NCI-H2029 (cell line): ENCODE measurements at places on chromosomes 1 and 21.

- no peak for DNase-seq
Measured at GRCh38 chr21:25092441-25093011, 514.8 kb downstream of the MRPL39 start.

GRCh38 chr1:102879439-102879993 is 228.8 kb downstream of the COL11A1 start:
- DNase-seq, result no peak

GRCh38 chr1:231660198-231660597 is 33.6 kb downstream of the DISC1 start:
- no peak for DNase-seq

DNA sequence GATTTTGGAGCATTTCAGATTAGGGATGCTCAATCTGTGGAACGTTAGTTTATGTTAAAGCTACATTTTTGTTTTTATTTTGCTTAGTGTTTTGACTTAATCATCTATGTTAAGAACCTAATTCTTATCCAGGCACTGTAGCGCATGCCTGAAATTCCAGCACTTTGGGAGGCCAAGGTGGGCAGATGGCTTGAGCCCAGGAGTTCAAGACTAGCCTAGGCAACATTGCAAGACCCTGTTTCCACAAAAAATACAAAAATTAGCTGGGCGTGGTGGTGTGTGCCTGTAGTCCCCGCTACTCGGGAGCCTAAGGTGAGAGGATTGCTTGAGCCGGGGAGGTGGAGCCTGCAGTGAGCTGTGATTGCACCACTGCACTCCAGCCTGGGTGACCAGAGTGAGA is 23.4 kb downstream of the FNBP1L start:
- no peak for DNase-seq

- DNase-seq, result no peak
Measured at GRCh38 chr1:7993593-7994479, 32.3 kb downstream of the ERRFI1 start.

- DNase-seq, result no peak
Measured at GRCh38 chr21:34276711-34277425, 86.9 kb upstream of the KCNE2 start.

DNA sequence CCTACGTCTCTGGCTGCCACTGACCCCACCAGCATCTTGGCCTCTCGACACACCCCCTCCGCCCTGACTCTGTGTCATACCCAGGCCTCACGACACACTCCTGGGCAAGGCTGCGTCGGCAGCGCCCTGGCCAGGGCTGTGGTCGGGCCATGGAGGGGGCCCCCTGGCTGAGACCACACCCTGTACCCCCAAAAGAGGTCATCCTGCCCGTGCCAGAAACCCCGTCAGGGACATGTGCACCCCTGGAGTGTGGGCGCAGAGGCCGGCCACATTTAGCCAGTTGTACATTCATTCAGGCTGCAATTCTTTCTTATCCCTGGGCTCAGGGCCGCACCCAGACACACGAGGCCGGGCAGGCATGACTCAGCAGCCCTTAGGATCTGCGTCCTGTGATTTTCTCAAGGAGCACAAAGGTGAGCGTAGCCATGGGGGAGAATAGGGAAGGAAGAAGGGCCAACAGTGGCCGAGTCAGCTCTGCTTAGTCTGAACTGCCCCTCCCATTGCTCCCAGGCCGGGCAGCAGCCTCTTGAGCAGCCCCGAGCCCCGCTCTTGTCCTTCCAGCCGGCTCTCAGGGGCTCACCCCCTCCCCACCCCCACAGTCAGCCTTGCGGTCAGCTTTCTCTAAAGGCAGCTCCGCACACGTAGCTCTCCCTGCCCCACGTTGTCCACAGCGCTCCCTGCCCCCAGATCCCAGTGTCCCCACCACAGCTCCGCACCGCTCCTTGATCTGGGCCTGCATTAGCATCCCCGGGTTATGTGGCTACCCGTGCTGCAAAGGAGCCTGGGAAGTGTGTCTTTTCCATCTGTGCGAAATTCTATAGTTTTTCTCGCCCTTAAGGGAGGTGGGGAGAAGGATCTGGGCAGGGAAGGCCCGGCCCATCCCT is 7.9 kb downstream of the CSTB start:
- no peak for DNase-seq

GRCh38 chr1:14345946-14346550 is 252.4 kb upstream of the KAZN start:
- DNase-seq, result no peak

DNA sequence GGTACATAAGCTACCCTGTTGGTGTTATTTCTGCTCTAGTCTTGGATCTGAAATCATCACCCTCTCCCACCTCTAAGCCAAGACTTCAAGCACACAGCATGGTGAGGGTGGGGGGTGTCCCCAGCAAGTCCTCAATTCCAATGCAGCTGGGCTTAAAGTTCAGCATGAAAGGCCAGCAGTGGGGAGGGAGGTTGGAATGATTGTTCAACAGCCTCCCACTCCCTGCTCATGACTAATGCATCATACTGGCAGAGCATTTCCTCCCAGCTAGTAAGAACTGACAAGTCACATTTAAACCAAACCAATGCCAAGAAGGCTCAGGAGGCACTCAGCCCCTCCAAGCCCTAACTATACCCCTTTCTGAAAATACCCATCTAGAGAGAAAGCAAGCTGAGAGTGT is 50.1 kb downstream of the TIAM1 start:
- DNase-seq, result no peak

DNA sequence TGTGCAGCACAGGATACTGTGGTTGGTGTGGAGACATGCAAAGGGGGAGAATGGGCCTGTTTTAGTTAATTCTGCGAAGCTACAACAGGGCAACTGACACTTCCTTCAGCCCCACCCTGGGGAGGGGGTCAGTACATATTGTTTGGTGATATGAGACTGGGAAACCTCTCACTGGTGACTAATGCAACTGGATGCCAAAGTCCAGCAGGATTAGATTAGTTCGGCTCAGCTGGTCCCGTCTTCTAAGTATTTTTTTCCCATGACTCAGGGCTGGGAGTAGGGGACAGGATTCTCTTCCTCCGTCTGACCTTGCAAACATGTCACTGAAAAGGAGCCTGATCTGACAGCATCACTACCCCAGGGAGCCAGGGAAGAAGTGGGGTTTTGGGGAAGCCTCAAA is 43.0 kb downstream of the PLXNA2 start:
- no peak for DNase-seq

DNA sequence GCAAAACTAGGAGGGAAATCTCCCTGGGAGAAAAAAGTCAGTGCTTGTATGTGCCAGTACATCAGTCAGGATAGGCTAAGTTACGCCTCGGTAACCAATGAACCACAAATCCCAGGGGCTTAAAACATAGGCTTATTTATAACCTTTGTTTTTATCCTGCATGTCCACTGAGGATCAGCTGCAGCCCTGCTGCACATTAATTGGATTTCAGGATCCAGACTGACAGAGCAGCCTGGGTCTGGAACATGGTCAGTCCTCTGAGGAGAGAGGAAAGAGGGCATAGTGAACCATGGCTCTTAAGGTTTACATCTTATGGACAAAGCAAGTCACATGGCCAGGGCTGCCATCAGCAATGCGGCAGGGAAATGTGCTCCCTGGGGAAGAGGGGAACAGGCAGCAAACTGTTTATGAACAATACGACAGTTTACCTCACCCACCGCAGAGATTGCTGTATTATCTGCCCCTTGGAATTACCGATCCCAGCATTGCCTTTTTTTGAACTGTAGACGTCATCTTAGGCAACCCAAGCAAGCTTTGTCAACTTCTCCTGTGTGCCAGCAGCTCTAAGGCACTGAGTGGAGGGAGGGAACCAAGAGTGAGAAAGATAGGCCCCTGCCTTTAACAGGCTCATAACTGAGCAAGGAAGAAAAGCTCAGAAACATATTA is 9.1 kb upstream of the SPRR4 start:
- DNase-seq, result no peak

GRCh38 chr1:84427250-84428188 is 29.2 kb downstream of the DNASE2B start:
- DNase-seq, result no peak

DNA sequence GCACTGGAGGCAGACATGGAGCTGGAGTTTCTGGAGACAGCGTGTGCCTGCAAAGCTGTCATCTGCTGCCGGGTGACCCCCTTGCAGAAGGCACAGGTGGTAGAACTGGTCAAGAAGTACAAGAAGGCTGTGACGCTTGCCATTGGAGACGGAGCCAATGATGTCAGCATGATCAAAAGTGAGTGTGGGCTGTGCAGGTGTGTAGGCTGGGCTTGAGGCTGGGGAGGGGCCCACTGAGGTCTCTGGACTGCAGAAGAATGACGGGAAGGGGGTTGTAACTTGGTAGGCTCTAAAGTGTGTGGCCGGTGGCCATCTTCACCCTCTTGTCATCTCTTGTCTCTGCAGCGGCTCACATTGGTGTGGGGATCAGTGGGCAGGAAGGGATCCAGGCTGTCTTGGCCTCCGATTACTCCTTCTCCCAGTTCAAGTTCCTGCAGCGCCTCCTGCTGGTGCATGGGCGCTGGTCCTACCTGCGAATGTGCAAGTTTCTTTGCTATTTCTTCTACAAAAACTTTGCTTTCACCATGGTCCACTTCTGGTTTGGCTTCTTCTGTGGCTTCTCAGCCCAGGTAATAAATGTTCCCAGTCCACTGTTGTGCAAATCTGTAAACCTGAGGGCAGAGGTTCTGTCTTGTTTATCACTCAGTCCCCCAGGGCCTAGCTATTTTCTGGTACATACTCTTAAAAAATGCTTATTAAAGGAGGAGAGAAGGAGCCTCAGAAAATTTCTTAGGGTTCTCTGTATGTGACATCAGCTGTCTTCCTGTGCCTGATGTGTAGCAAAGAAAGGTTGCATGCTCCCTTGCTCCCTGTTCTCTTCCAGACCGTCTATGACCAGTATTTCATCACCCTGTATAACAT is 19.9 kb downstream of the ATP8B2 start:
- no peak for DNase-seq

DNA sequence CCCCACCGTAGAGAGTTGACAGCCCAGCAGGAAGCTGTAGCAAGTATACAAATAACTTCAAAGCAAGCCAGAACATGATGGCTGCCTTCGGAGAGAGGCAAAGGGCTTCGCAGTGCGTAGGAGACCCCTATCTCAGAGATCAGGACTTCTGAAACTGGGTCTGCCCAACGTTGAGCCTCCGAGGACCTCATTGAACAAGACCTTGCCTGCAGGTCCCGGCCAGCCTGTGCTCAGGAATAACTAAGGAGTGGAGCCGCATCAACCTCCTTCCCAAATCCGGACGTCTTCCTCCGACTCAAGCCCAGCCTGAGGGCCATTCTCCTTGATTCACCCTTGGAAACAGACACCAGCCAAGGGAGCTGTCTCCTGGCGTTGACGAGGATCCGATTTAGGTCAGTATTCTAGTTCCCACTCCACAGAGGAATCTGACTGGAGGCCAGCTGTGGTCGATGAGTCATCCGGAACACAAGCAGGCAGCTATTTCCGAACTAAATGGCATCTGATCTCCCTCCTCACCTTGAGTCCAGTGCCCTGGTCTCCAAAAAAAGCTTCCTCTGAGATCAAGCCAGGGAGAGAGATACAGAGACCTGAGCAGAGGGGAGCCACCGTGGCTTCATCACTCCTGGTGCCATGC is 166.5 kb upstream of the COA6 start:
- no peak for DNase-seq

- DNase-seq, result peak; percentile 63
Measured at GRCh38 chr1:213988507-213989001, 781 bp downstream of the PROX1 start.

DNA sequence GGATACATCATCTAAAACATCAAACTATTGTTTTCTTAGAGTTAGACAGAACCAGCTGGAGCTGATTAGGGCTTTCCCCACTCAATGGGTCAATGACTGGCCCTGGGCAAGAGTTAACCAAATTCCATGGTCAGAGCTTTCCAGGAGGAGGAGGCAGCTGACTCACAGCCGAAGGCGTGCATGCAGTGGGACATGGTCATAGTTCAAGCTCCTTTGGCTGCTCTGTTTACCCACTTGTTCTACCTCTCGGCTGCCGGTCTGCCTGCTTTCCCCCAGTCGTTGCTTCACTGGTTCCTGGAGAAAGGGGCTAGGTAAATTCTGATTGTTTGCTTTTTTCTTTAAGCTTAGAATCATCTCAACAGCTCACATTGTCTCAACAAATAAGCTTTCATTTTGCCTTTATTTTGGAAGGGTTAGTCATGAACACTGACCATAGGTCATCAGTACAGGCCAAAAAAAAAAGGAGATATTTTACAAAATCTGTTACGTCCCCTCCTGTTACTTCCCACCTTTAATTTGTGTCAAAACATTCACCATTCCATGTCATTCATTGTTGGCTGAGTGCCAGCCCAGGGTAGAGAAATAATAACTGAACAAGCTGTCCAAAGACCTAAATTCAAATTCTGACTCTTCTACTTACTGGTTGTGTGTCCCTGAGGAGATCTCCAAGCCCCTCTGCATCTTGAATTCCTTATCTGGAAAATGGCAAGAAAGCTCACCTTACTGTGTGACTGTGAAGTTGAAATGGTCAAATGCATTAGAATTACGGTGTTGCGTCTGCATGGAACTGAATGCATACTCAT is 12.0 kb downstream of the MAB21L3 start:
- no peak for DNase-seq

DNA sequence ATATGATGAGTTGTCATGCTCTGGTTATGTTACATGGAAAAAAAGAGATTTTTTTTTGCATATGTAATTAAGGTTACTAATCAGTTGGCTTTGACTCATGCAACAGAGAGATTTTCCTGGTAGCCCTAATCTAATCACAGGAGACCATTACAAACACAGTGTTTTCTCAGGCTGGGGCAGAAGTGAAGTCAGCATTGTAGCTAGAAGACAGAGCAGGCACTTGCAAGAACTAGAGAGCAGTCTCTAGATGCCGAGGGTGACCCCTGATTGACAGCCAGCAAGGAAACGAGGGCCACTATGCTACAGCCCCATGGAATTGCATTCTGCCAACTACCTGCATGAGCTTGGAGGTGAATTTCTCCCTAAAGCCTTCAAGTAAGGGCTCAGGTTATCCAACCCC is 151.3 kb downstream of the RUNX1 start:
- DNase-seq, result no peak

- no peak for DNase-seq
Measured at GRCh38 chr1:33171977-33172813, 9.6 kb downstream of the TRIM62 start.

DNA sequence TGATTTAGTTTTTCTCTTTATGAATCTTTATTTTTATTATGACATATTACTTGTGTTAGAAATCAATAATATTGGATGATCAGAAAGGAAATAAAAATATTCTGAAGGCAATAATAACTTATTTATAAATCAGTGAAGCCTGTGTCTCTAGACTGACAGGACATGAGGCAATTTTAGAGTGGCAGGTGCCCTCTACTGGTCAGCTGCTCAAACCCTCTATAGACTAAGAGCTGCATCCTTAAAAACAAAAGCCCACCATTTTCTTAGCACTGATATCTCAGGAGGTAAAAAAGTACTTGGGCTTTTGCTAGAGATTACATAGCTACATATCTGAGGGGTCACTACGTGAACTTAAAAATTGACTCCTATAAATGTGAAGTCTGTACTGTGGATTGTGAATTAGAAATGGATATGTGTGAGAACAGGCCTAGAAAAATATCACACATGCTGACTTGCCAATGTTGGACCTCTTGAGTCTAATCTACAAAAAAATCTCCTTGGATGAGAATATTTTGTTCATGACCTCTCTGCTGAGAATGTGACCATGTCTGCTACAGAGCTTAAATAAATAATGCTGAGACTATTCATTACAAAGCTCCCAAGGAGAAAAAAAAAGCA is 597.9 kb upstream of the ADAMTS5 start:
- DNase-seq, result no peak

GRCh38 chr1:182446033-182446669 is 3.8 kb upstream of the RGSL1 start:
- DNase-seq, result peak; percentile 18

- no peak for DNase-seq
Measured at GRCh38 chr21:37508341-37508740, 141.8 kb downstream of the DYRK1A start.
